D341Med (cell line): ENCODE measurements at places on chromosomes 3 and 15.

- DNase-seq = no peak
Measured at GRCh38 chr3:30502742-30503073, 103.7 kb upstream of the TGFBR2 start.

DNA sequence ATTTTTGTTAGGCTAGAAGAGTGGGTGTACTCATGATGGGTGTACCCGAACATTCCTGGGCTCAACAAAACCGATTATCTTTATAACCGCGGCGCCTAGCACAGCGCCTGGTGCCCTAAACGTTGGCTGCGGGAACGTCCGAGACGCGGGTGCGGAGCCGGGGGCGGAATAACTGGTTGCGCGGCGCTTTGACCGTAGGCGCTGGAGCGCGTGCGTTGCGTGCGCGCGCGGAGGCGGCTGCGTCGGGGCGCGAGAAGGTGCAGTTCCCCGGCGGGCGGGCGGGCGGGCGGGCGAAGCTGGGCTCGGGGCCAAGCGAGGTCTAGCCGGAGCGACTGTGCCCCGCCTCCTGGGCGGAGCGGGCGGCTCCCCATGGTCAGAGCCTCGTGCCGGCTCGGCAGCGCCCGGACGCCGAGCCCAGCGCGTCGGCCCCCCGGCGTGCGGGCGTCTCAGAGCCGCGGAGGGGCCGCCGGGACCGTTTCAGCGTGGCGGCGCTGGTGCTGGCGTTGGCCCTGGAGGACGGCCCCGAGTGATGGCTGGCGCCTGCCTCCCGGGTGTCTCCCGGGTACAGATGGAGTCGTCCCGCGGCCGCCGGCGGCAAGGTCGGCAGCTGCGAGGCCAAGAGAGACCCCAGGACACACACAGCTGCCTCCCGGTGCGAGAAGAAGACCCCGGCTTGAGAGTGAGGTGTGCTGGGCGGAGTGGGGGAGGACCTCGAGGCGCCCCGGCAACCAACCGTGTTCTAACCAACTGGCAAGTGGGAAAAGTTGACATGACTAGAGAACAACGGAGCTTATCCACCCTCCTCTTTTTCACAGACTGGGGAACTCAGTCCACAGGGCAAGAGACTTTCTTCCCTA, at the start of gene PLAAT1:
TSS of gene PLAAT1 (plus strand) at position 373 of the 857 bp plus-strand sequence. CDS start 14,429 bp downstream, outside the sequence.
- DNase-seq = peak; percentile 95

GRCh38 chr3:191176038-191176785, 22.8 kb upstream of the OSTN start:
- DNase-seq = no peak

DNA sequence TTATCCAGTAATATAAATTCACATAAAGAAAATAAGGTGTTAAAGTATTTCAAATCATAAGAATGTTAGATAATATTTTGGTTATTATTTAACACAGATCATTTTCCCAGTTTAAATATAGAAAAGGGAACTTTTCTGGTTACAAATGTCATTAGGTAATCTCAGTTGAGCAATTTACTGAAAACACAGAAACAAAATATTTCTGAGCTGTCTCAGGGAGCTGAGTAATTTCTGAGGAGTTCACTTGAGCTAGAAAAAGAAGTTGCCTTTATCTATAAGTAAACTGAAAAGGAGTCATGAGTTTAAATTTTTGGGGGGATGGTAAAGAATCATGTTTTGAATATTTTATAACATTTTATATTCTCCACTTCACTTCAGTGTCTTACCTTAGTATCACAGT, 855.4 kb upstream of the ARPP21 start:
- DNase-seq = no peak

GRCh38 chr3:39101022-39101689, 6.3 kb downstream of the GORASP1 start:
- DNase-seq = peak; percentile 78

DNA sequence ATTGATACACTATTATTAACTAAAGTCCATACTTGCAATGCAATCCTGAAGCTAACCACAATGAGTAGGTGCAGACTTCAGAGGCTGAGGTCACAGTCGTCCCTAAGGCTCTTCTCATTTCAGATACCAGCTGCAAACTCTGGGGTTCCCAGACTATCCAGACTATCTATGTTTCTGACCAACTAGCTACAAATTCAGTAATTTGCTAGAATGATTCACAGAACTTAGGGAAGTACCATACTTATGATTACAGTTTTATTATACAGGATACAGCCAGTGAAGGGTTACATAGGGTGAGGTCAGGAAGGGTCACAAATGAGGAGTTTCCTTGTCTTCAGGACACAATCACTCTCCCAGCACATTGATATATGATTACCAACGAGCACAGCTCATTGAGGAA, 36.5 kb downstream of the PPM1L start:
- no peak for DNase-seq

DNA sequence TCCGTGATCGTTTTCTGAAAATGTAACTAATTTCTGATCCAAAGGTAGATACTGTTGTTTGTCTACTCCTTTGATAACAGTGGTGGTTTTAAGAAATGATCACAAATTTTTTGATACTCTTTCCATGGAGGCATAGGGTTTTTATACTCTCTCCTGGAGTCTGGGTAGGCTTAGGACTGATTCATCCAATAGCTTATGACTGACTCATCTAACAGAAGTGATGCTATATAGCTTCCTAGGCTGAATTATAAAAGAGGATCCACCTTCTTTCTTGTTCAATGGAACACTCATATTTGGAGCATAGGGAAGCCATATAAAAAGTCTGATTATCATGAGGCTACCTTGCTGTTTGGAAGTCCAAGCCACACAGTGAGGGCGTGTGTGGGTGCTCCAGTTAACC, 84.3 kb downstream of the CHST2 start:
- no peak for DNase-seq

- DNase-seq = no peak
Measured at GRCh38 chr3:58608648-58609047, 31.5 kb upstream of the FAM107A start.

- DNase-seq = peak; percentile 42
Measured at GRCh38 chr3:112582244-112582874, 20.5 kb downstream of the SLC35A5 start.

DNA sequence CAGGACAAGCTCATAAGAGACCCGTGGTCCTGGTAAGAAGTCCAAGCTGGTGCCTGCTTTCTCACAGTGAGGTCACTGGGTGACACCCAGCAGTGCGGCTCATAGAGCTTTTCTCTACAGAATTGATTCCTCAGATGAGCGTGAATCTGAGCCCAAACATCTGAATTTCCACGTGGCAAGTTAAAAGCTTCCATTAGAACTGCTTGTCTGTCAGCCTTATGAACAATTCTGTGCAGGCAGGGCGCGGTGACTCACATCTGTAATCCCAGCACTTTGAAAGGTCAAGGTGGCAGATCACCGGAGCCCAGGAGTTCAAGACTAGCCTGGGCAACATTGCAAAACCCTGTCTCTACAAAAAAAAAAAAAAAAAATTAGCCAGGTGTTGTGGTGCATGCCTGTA, 113.1 kb upstream of the ABHD17C start:
- no peak for DNase-seq

- DNase-seq = no peak
Measured at GRCh38 chr3:149003653-149004305, 12.4 kb downstream of the GYG1 start.

GRCh38 chr15:70294731-70295305, 197.1 kb upstream of the TLE3 start:
- no peak for DNase-seq

DNA sequence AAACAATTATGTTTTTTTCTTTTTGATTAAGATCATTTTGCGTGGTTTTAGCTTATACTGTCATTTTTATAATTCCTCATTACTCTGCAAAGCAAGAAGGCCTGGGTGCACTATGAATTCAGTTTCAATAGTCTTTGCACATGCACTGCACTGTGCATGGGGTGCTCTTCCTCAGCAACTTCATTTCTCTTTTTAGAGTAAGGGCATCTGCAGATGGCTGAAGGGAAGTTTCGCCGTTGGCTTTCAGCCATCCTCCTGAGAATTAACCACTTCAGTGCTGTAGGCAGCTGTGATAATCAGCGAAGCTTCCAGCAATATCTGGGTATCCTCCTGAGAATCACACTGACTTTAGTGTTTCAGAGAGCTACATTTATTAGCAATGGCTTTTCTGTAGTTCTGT, 284.8 kb downstream of the GBE1 start:
- no peak for DNase-seq

- no peak for DNase-seq
Measured at GRCh38 chr15:40819048-40819447, 9.5 kb downstream of the PPP1R14D start.

DNA sequence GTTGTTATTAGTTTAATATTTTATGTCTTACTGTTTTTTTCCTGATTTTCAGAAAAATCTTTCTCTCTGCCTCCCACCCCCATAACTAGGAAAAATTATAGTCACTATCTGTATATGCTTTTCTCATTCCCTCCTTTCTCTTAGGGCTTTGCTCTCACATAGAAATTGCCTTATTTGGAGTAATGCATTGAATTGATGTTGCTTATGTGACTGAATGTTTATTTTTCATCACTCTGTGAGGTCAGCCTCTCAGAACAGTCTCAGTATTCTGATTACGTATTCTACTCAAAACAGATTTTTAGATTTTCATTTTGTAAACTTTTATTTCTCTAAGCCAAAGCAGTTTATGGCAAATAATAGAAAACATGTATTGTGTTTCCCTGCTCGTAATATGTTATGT, 121.0 kb downstream of the SLMAP start:
- DNase-seq = no peak

DNA sequence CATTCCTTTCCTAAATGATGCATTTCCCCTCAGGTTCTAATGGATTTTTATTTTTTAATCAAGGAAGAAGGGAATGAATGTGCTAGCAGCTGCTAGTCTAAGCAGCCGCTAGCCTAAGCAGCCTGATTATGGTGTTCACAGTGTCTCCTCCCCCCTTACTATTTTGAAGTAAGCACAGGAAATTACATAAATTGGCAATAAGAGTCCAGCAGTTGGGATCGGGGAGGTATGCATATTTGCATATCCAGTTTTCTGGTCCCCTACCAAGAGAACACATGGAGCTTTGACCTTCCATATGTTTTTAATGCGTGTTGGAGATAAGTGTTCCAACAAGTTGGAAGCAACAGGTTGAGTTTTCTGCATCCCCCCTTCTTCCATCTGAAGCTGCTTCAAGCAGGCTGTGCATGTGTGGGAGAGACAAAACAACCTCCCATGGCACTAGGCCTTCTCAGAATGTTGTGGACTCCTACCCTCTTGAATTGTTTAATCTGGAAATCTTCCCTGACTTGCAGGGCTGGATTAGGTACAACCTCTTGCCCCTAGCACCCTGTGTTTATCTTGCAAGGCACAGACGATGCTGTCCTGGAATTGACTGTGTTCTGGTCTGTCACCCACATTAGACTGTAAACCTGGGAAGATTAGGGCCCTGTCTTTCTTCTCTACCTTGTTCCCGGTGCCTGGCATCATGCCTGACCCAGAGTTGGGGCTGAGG, 124.8 kb upstream of the LRIG1 start:
- no peak for DNase-seq
